ENCODE measurements at places on chromosomes 11 and 22. TPM values are rescaled to one million over a fixed set of nuclear protein-coding genes. Genes with fewer than 3 reads are reported as not detected.

The MYEOV gene
- total RNA-seq = 23.9 TPM

The UBQLN3 gene
- total RNA-seq = not detected

The SPCS2 gene
- 38.9 TPM for total RNA-seq

The SAA1 gene
- not detected for total RNA-seq

The LGALS12 gene
- 0.20 TPM for total RNA-seq

The RIBC2 gene
- total RNA-seq = 1.1 TPM

The B3GAT1 gene
- not detected for total RNA-seq

The PANX3 gene
- not detected for total RNA-seq

The ROBO4 gene
- 26.6 TPM for total RNA-seq
